ENCODE measurements at places on chromosomes 2 and 18. TPM values are rescaled to one million over a fixed set of nuclear protein-coding genes. Genes with fewer than 3 reads are reported as not detected.

DNA sequence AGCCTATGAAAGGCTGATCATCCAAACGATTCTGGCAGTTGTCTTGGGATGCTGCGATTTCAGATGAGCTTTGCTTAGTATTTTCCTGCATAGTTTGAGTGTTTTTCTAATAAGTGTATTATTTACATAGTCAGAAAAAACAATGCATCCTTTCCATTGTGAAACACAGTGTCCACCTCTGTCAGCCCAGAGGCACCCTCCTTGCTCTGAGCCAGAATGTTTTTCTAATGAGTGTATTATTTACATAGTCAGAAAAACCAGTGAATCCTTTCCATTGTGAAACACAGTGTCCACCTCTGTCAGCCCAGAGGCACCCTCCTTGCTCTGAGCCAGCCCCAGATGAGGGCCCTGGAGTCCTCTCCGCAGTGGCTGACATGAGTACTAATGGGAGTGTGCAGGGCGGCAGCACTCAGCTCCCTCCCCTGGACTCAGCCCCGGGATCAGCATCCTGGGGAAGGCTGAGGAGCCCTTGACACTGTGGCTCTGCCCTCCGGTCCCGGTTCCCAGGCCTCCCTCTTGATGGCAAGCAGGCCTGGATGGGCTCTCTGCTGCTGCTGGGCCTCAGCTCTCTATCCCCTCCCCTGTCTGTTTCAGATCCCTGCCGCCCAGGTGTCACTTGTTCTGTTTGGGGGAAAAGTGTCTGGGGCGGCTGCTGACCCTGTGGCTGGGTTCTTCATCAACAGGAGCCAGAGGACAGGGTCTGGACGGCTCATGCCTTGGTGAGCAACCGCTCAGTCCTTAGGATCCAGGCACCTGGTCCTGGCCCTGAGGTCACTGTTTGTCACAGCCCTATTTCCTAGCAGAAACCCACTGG lies 5.9 kb downstream of the MFSD2B start:
- peak; percentile 88 for DNase-seq
- peaks cover 4% of the 10 kb centered on the region for H3K27me3 ChIP-seq

GRCh38 chr2:9556121-9556743 lies 602 bp upstream of the ADAM17 start:
- H3K4me1 ChIP-seq: peaks cover 66% of the 10 kb centered on the region
- peak overlapping the region; percentile 94 for H3K27ac ChIP-seq
- no peaks in the 10 kb centered on the region for H3K27me3 ChIP-seq
- no peak for DNase-seq
- peak overlapping the region; percentile 98 for H3K4me3 ChIP-seq
- H3K36me3 ChIP-seq: peaks cover 8% of the 10 kb centered on the region

DNA sequence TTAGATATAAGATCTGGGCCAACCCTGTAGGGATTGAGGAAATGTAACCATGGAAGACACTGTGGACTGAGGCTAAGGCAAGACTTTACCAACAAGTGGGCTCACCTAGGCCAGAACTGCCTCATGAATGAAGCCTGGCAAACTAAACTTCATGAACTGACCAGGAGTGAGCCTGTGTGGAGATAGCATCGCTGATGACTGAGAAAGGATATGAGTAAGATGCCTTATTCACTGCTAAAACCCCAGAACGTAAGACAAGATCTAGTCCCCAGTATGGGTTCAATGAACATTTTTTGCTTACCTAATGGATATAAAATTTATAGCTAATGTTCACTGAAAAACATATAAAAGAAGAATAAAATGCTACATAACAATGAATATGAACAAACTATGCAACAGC lies 399.8 kb downstream of the SATB2 start:
- no peak overlapping the region for H3K4me3 ChIP-seq
- no peaks in the 10 kb centered on the region for H3K27me3 ChIP-seq
- H3K27ac ChIP-seq: no peak overlapping the region
- no peak for DNase-seq
- no peaks in the 10 kb centered on the region for H3K4me1 ChIP-seq

- H3K36me3 ChIP-seq: peaks cover 9% of the 10 kb centered on the region
- no peak for DNase-seq
- H3K4me3 ChIP-seq: no peak overlapping the region
- H3K27ac ChIP-seq: no peak overlapping the region
Measured at GRCh38 chr18:8217051-8217564, 392.1 kb upstream of the RAB12 start.

DNA sequence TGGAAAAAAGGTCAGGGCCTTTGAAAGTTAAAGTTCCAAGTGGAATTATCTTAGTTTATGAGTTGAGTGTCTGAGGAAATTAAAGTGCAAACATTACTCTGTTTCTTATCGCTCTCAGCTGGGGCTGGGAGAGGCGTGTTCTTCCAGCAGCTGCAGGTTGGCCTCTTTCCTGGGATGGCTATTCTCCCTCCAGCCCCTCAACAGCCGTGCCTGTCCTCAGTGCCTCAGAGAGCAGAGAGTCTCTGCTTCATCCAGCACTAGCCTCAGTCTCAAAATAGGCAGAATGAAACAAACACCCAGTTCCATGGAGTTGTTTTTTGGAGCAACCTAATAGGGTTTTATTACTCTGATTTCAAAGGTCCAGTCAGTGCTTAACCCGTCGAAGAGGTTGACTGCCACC lies 298.1 kb downstream of the GALR1 start:
- no peak overlapping the region for H3K4me3 ChIP-seq
- H3K27ac ChIP-seq: no peak overlapping the region
- H3K4me1 ChIP-seq: no peaks in the 10 kb centered on the region
- H3K36me3 ChIP-seq: no peaks in the 10 kb centered on the region
- DNase-seq: no peak

Gene DNAJC5G
- total RNA-seq: not detected

Gene SULT1C2
- not detected for total RNA-seq

Gene ANKRD44
- 2.2 TPM for total RNA-seq

All from HFFc6 (cell line).